M059J (cell line): ENCODE measurements at places on chromosomes 12 and 14. TPM values are rescaled to one million over a fixed set of nuclear protein-coding genes. Genes with fewer than 3 reads are reported as not detected.

KTN1 gene
- total RNA-seq: 74.6 and 76.6 TPM in 2 replicates

LMO3 gene
- total RNA-seq: not detected in 2 replicates

RILPL2 gene
- 3.5 and 5.3 TPM in 2 replicates for total RNA-seq

LRP1-AS gene
- not detected in 2 replicates for total RNA-seq
